Retina (tissue), 1 donor: ENCODE measurements at places on chromosomes 2 and 18.
A peak's percentile ranks its signal among the peaks of the same experiment; 100 is the strongest.

DNA sequence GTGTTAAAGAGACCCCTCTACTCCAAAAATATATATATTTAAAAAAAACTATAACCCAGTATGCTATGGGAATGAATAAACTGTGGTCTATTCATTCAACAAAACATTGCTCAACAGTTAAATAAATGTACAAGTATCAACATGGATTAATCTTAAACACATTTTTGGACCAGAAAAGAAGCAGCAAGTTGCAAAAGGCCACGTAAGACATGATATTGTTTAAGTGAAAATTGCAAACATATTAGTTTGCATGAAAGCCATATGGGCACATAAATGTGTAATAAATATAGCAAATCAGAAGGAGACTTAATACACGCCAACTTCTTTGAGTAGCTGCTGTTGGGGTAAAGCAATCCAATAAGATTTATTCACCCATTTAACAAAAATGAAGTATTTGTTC, 321.5 kb downstream of the FBXO15 start:
- no peak for DNase-seq

GRCh38 chr2:73984922-73985307, 205 bp downstream of the TET3 start:
- no peak for DNase-seq

GRCh38 chr2:200243441-200243840, 63.1 kb upstream of the SPATS2L start:
- DNase-seq: no peak

GRCh38 chr18:23994361-23994902, 20.1 kb upstream of the TTC39C start:
- peak; percentile 55 for DNase-seq

- no peak for DNase-seq
Observed at GRCh38 chr18:59155153-59155552, 15.5 kb downstream of the SEC11C start.

DNA sequence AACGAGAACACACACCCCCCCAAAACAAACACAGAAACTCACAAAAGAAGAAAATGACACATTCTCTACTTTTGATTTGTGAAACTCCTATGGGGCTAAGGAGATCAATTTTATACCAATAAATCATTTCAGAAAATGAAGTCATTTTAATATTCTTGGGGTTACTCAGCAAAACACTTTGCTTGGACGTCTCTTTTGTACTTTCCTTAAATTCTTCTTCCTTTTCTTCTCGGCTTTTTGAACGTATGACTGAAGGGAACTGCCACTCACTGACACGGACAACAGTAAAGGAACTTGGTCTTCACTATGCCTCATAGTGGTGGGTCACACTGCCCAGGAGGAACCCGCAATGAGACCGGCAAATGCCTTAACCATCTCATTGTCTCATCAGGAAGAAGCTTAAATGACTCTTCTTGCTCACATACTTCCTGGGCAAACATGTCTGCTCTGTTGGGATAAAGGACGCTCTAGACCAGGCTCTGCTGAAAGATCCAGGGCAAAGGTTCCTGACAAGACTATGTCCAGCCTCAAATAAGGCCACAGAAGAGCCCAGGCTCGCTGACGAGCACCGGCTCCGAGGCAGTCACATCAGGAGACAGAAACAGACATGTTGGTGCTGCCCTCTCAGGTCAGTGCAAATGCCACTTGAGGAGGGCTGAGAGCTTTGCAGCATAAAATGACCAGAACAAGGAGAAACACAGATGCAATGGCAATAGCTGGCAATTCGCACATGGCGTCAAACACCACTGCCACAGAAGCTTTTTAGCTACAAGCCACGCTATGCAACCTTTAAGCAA, 205.5 kb downstream of the TGIF1 start:
- no peak for DNase-seq

- no peak for DNase-seq
Observed at GRCh38 chr18:8380006-8380405, 229.2 kb upstream of the RAB12 start.

- DNase-seq: no peak
Observed at GRCh38 chr2:207683879-207684627, 27.4 kb upstream of the CCNYL1 start.

DNA sequence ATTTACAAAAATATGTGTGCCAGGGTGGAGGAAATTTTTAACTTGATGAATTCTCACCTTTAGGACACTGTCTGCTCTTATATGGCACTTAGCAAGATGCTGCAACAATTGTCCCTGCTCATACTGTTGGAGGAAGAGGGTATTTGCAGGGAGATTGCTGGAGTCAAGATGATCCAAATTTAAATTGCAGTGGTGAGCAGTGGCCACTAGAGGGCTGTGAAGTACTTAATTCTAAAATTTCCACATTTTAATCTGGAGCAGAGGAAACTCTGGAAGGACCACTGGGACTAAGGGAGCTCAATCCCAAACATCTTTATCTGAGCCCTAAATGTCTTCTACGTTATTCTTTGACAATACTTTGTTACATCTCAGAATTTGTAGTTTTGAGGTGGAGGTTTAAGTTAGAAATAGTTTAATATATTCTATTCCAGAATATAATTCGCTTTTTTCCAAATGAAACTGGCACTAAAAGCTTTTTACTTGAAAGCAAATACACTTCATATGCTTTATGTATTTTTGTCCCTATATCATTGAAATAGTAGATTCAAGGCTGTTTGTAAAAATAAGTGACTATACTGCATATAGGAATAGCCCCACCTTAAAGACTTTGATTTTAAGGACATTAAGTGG, 33.0 kb upstream of the PTH2R start:
- peak; percentile 60 for DNase-seq

DNA sequence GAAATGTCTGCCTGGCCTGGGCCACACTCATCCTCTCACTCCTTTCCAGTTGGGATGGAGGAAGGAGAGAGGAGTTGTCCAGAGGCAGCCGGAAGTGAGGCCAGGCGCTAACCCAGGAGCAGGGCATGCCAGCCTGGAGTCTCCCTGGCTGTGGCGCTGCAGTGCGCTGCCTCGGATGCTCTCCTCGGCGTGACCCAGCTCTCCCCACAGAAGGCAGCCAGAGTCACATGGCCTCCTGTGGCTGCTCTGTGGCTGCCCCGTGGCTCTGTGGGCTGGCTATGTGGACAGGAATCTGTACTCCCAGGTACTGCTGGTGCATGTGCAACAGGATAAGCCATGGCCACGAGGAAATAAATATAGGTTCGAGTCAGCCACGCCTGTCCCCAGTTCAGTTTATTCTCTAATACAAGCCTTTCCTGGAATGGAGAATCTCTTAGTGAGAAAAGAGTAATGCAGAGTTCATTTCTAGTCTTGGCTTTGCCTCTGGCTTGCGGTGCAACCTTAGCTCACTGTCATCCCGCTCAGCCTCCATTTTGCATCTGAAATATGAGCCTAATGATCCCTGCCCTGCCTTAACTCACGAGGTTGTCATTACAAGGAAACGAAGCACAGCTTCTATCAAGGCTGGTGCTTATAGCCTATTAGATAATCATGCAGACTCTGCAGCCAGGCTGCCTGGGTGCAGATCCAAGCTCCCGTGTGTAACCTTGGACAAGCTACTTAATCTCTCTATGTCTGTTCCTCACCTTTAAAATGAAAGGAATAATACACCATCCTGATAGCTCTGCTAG, 106.3 kb downstream of the ANTXR1 start:
- no peak for DNase-seq

DNA sequence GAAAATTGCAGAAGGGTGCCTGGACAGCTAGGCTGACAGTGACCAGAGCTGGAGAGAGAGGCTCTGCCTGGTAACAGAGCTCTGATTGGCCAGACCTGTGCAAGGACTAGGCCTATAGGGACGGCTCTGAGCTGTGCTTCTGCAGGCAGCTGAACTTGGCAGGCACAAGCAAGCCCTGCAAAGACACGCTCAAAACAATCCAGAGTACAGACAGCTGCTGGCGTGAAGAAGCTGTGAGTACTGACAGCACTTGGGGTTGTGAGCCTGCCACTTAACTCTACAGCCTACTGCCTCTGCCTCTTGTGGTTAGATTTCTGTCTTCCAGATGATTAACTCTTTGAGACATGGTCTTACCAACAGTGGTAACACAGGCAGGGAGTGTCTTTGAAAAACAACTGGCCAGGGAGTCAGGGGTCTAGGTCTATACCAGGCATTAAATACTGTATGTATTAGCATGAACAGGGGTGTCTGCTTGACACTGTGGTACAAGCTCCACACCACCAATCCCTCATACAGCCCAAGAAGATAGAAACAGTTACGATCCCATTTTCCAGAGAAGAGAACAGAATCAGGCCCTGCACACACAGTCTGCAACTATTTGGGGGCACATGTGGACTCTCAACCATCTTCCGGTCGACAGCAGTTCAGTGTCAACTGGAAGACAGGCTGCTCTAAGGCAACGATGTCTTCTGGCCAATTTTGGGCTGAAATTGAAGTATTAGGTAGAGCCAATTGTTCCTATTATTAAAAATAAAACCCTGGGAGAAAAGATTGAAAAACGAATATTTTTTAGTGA, 568.4 kb downstream of the TNS1 start:
- DNase-seq: peak; percentile 82

DNA sequence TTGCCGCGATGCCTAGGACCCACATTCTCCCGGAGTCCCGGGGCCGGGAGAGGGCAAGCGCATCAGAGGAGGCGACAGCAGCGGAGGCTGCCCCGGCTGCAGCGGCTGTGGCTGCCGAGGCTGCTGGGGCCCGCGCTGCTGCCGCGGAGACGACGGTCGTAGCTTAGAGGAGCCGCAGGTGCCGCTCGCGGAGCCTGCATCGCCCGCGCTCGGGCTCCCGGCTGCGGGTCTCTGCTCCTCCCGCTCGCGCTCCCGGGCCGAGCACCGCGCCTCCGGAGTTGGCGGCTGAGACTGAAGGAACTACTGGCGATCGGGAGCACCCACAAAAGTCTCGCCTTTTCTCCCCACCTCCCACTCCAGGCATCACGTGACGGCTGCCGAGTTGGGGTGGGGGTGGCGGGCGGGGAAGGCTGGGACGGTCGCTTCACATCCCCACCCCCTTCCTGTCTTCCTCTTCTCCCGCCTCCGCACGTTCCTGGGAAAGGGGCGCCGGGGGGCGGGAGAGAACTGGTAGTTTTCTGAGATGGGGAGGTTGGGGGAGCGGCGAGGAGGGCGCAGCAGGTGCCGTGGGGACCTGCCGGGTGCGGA, at the start of gene LYPD1:
TSS of gene LYPD1 (minus strand) at position 298 of the 588 bp plus-strand sequence. CDS start at position 25, 273 bp downstream.
- DNase-seq: peak; percentile 81

GRCh38 chr2:15640261-15640711, 48.6 kb downstream of the DDX1 start:
- no peak for DNase-seq

DNA sequence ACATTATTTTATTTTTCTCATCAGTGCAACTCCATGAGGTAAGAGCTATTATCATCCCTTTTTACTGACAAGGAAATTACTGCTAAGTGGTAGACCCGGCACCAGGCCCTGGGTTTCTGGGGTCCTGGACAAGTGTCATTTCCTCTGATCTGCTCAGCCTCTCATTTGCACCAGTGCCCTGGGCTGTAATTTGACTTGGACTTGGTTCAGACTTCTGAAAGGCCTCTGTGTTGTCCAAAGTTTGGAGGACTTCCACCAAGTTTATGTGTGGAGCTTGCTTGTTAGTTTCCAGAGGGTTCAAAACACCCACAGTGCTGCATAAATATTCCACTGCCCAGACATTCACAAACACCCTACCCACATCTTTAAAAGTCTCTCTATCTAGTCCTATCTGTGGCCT, 44.0 kb upstream of the PPP1CB start:
- no peak for DNase-seq

- DNase-seq: no peak
Observed at GRCh38 chr18:61589053-61589723, 256.0 kb downstream of the CDH20 start.

DNA sequence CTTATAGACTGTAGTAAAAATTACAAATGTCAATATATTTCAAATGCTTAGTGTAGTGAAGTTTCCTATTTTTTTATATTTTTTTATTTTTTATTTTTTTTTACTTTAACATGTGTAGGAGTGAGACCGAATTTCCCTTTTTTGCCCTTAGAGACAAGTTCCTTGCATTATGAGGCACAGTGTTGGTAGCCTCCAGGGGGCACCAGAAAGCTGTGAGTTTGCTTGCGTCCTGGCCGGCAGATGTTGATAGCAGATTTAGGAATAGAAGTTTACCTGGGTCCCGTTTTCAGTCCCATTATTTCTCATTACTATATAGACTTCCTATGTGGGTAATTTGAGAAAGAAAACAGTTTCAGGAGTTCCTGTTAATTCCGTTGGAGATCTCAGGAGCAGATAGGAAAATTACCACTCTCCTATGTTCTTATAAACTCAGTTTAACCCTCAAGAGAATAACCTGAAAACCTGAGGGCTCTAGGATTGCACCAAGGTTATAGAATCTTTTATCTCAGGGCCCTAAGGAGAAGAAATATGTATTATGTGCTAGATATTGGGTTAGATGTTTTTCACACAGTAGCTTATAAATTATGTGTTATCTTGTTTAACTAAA, 157.5 kb upstream of the SESTD1 start:
- DNase-seq: peak; percentile 27

DNA sequence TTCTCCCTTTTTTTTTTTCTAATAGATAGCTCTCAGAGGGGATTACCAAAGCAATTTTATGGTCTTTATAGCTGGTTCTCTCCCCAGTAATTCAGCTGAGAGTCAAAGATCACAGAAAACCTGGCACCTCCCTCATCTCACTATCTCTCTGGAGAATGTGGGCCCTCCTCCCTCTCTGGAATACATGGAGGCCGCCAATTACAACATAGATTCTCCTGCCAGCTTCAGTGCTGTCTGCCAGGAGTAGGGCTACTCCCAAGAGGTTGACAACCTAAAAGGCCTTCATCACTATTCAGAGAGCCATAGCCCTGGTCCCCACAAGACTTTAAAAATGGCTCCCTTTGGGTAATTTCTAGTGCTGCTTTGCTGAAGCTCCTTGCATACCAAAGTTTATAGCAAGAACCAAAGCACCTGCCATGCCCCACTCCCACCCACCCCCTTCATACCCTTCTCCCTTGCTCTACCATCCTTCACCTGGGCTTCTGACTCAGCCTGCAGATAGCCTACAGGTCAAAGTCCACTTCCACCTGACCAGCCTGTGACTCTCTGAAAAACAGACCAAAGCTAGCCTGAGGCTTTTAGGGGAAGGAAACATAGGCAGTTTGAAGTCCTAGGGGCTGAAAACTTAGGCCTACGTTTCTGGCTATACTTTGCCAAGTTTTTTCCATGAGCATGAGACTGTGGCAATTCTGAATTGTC, 472.3 kb downstream of the TNS1 start:
- DNase-seq: no peak

DNA sequence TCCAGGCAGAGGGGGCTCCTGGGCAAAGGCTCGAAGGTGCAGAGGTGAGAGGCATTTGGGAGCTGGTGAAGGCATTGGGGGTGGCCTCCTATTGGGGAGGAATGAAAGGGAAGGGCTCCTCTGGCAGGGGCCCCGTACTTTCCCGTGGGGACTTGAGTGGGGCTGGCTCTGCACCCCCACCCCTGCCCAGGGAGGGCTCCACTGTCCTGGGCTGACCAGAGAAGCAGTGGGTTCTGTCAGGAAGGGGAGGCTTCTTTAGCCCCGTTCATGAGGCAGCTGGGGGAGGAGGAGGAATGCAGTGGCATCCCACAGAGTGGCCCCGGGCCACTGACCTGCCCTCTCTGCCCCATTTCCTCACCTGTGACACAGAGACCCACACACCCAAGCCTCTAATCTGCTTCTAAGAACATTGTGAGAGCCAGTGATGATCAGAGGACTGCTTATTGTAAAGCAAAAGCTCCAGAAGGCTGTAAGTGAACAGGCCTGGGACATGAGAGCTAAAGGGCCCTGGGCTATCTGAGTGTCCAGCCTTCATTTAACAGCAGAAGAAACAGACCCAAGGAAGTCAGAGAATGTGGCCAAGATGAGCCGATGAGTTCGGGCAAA, 38.6 kb upstream of the GPAT2 start:
- no peak for DNase-seq

- DNase-seq: no peak
Observed at GRCh38 chr2:2590841-2591541, 259.9 kb upstream of the MYT1L start.

GRCh38 chr2:23988371-23988770, 21.5 kb upstream of the MFSD2B start:
- DNase-seq: no peak
